MG63 (cell line): ENCODE measurements at places on chromosomes 13 and 19. TPM values are rescaled to one million over a fixed set of nuclear protein-coding genes. Genes with fewer than 3 reads are reported as not detected.

The ZNF415 gene
- total RNA-seq = not detected in 2 replicates

The CNN1 gene
- total RNA-seq = 0.46 TPM in 1 of 2 replicates, not detected in the other

The OR7C1 gene
- not detected in 2 replicates for total RNA-seq

The KLK11 gene
- not detected in 2 replicates for total RNA-seq

The MEIOSIN gene
- total RNA-seq = 0.99 TPM in 1 of 2 replicates, not detected in the other

The PPFIA3 gene
- total RNA-seq = 3.4 and 21.4 TPM in 2 replicates

The PLK5 gene
- total RNA-seq = not detected in 2 replicates

The NXNL1 gene
- total RNA-seq = not detected in 2 replicates

The ZNF613 gene
- 0.84 and 3.0 TPM in 2 replicates for total RNA-seq

The LILRB2 gene
- not detected in 2 replicates for total RNA-seq

DNA sequence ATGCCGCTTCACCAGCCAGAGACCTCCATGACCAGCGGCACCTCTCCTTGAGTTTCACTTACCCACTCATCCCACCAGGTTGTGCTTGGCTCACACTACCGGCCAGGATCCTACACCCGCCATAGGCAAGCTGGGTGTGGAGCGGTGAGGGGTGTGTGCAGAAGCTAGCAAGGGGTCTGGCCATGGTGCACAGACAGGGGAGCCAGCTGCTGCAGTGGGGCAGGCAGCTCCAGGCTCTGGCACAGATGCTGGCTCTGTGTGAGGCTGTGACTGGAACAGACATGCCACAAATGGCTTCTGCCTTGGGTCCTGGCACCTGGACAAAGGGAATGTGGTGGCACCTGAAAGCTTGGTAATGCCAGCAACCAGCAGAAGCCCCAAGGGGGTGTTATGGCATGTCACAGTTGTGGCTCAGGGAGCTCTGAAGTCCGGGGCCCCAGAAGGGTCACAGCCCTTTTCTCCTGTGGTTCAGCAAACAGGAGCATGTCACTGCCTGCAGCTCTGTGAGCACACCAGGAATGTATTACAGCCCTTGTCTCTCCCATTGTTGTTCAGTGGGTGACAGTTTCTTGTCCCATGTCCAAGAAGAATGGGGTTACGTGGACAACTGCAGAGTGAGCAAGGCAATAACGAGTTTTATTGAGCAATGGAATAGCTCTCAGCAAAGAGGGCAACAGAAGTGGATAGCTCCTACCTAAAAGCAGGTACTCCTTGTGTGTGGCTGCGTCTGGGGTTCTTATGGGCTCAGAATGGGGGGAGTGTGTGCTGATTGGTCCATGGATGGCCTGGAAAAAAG lies 2791.0 kb upstream of the PCDH20 start:
- no peak for DNase-seq

DNA sequence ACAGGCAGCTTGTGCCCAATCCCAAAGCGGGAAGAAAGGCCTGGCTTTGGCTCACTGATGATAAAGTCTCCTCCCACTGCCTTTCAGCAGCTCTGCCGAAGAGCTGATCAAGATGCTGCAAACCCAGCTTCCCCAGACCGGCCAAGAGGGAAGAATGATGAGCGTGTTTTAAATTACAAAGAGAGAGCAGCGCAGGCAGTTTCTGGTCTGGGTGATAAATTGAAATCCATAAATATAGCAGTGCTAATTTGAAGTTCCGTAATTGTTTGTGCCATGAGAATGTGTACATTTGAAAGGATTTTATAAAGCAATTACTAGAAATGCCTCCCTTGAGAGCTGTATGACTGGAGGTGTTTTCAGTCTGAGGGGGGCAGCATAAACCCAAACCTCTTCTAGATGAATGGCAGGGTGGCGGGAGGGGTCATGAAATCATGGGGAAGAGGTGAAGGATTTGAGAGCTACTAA lies 171.8 kb downstream of the STK24 start:
- DNase-seq = no peak

- no peak for DNase-seq
These were observed 200.2 kb upstream of the SOX1 start for GRCh38 chr13:111866731-111867245.

GRCh38 chr19:12687496-12688196 lies at the start of gene GNG14:
Gene GNG14 (plus strand): TSS chr19:12687998. CDS start chr19:12688049, 51 bp downstream.
- DNase-seq = no peak

- peak; percentile 48 for DNase-seq
These were observed 2.3 kb upstream of the KDM4B start for GRCh38 chr19:4966591-4966990.

DNA sequence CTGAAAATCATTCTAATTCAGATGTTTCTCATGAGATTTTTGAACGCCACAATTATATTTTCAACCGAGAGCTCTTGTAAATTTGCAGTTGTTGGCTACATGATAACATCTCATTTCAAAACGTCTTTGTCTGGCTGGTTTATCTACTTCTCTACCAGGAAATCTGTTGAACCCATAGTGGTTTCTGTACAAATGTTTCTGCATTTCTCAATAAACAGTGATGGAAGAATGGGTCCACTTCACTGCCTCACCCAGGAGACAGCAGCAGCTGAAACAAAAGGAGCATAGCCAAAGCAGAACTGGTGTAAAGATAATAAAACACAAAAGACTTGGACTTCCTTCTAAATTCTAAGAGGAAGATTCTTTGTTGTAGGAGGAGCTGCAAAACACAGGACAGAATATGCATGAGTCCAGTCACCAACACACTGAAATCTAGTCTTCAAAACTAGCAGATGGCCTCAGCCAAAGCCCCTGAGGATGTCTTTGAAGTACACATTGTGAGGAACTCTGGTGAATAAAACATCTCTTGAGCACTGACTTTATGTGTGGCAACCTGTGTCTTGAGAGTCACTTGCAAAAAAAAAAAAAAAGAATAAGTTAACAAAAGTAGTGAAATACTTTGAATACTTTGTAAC lies 68.6 kb upstream of the FGF14 start:
- no peak for DNase-seq

DNA sequence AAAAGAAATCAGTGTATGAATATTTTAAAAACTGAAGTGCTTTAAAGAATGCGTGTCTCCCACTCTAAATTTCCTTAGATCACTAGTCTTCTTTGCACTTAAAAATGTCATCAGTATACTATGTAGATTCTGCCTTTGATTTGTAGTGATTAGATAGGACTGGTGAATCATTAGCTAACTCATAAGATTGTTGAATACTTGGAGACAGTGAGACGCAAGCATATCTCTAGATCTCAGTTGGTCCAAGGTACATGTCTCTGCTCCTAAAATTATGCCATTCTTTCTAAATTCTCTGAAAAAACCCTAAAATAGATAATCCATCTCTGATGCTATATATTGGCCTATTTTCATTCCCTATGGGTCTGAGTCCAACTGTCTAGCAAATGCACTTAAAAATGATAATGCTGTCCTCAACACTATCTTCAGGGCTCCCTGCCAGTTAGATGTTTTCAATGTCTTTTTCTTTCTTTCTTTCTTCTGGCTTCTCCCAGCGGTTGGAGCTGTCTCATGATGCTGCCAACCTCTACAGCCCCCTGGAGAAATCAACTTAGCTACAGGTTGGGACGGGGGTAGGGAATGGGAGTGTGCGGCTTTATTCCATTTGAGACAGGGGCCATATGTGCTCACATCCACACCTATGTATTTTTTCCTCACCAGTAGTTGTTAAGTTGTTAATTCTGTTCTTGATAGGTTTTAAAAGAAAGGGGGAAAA lies 301.0 kb downstream of the NDFIP2 start:
- no peak for DNase-seq

DNA sequence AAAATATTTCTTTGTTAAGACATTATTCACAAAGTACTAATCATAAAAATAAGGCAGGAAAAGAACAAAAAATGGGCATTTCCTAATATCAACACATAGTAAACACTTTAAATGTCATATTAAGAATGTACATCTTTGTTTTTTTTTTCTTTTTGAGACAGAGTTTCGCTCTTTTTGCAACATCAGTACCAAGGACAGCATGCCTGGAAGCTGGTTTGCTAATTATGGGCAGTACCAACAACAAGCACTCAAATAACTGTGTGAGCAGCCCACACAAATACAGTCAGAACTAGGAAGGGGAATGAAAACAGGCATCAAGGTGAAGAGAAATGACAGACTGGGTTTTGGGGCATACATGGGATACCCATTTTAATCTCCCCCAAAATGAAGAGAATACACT lies 788.0 kb upstream of the SLITRK1 start:
- DNase-seq = no peak

GRCh38 chr19:11418549-11419506 lies at the start of gene RGL3:
Gene RGL3 (minus strand): TSS chr19:11419314. CDS start chr19:11419278, 36 bp downstream.
- peak; percentile 62 for DNase-seq

DNA sequence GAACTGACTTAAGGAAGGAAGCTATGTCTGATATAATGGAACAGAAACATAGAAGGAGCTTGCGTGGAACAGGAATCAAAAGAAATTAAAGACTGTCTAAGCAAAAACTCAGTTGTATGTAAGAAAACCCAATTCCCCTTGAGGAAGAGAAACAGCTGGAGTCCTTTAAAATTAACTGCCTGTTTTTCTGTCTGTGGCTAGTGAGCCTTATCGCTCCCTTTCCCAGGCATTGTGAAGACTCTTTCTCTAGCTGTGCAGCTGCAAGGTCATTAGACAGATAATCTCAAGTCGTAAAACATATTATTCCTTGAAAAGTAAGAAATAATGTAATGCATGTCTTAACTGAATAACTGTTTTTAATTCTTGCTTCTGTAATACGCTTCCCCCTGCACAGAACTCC lies 39.7 kb upstream of the IGSF23 start:
- no peak for DNase-seq

- DNase-seq = no peak
These were observed 177.3 kb upstream of the SLC10A2 start for GRCh38 chr13:103243495-103243894.

- DNase-seq = peak; percentile 23
These were observed 38.9 kb upstream of the IPO5 start for GRCh38 chr13:97914540-97914939.

DNA sequence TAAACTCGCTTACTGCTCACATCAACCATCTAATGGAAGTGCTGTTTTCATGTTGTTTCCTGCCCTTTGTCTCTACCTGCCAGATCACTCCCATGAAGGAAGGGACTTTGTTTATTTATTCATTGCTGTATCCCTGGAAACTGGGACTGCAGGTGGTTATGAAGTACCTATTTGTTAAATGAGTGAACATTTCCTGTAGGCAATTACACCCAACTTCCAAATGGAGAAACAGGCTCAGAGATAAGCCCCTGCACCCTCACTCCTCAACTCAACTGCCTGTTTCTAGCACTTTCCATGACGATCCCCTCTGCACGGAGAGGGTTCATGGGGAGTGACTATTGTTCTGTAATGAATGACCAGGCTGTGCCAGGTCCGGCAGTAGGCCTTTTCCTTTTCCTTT lies 1.9 kb upstream of the SELENOW start:
- DNase-seq = no peak

GRCh38 chr13:39394796-39395678 lies 208.0 kb downstream of the LHFPL6 start:
- no peak for DNase-seq

DNA sequence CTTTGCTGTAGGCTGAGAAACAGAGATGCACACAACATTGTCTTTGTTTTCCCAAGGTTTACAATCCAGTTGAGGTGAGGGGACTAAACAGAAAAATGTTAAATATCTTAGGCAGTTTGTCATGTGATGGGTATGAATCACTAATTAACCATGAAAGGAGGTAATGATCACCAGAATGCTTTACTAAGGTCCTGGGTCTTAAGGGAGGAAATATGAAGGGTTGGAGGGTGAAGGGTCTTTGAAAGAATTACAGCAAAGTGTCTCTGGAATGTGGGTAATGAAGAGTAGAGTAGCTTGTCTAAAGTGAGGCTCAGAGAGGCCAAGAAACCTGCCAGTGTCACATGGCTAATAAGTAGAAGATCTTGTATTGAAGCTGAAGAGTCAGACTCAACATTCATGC lies 19.0 kb downstream of the BIVM start:
- no peak for DNase-seq

DNA sequence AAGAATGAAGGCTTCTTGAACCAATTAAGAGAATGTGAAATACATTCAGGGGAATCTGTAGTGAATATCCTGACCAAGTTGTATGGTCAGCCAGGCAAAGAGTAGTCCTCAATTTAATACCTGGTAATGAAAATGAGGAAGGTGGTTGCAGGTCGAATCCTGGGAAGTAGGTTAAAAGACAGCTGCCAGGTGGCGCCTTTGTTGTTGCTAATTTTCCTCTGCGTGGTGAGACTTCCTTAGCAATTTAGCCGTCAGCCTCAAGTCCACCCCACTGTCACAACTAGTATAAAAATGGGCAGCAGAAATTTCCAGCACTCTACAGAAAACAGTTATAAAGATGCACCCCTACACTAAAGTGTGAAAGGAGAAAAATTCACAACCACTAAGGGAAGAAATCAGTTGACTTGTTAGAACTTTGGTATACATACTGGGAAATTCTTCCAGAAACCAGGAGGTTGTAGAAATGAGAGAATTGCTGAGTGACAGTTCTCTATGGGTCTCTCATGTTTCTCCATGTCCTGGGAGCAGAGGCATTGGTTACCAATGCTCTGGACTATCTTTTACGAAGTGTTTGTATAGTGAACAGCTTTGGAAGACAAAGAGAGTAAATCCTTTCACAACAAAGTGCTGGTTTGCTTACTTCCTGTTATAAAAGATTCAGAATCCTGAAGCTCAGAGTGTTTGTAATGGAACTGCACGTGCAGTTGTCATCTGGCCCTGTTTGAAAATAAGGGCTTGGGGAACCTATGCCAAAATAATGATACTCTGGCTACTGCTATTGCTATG lies 235.9 kb downstream of the NHLRC3 start:
- peak; percentile 19 for DNase-seq

GRCh38 chr19:16117594-16118033 lies 5.9 kb downstream of the RAB8A start:
- no peak for DNase-seq

GRCh38 chr19:28329429-28329828 lies 883.5 kb downstream of the UQCRFS1 start:
- no peak for DNase-seq

DNA sequence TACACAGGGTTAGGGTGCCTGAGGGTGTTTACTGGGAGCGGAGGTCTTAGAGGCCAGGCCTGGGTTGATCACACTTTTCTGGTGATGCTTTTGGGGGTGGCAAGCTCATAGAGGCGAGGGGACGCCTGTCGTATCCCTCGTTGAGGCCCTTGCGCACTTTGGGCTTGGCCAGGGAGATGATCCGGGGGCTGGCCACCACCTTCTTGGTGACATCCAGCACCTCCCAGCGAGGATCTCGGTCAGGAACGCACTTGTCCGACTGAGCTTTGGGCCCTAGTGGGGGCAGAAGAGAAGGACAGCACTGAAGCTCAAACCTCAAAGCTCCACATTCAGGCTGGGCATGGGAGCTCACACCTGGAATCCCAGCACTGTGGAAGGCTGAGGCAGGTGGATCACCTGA lies 17.6 kb upstream of the MIER2 start:
- DNase-seq = no peak

DNA sequence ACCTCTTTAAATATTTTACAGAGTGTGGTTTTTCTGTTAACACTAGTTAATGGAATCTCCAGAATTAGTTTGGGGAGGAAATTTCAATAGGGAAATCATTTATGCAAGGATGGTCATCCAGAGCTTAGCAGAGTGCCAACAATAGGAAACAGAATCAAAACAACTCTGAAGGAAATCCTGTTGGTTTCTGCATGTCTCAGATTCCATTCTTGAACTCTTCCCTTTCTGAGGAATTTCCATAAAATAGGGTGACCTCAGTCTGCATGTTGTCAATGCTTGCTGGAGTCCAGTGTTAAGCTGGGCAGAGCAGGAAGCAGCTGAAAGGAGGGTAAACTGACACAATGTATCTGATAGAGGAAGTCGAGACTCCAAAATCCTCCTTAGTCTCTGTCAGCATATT lies 16.9 kb downstream of the CBY2 start:
- DNase-seq = no peak

GRCh38 chr13:112902669-112903068 lies 66.3 kb upstream of the MCF2L start:
- no peak for DNase-seq
